ENCODE measurements at places on chromosomes 7 and 10. TPM values are rescaled to one million over a fixed set of nuclear protein-coding genes. Genes with fewer than 3 reads are reported as not detected.

Gene KCNK18
- not detected for total RNA-seq

Gene TSPAN33
- 6.3 TPM for total RNA-seq

Gene ELN
- total RNA-seq: 0.10 TPM

Gene TPST1
- total RNA-seq: 10.1 TPM

Gene ACTR3C
- not detected for total RNA-seq

Gene ZNF239
- total RNA-seq: 2.5 TPM

Gene TEX36
- not detected for total RNA-seq

Gene SPDYE5
- total RNA-seq: not detected

Gene FGFR2
- total RNA-seq: 0.45 TPM

Gene HPSE2
- total RNA-seq: not detected

Gene SLC13A1
- total RNA-seq: not detected

Gene GAD2
- not detected for total RNA-seq

Gene CYP2C19
- total RNA-seq: not detected

Gene PLA2G12B
- total RNA-seq: not detected

Gene GHRHR
- not detected for total RNA-seq

Gene LIPJ
- total RNA-seq: not detected

Gene TMEM236
- total RNA-seq: 0.08 TPM

Gene ITPRID1
- total RNA-seq: not detected

Gene LIPF
- not detected for total RNA-seq

Gene GPR15LG
- not detected for total RNA-seq

Gene MACC1
- total RNA-seq: not detected

Gene LBX1
- not detected for total RNA-seq

Gene VSTM4
- 0.48 TPM for total RNA-seq

Gene MSMB
- not detected for total RNA-seq
